ENCODE measurements at places on chromosomes 13 and 19. TPM values are rescaled to one million over a fixed set of nuclear protein-coding genes. Genes with fewer than 3 reads are reported as not detected.

The ZNF599 gene
- total RNA-seq = 5.3 TPM

The PEAK3 gene
- 0.66 TPM for total RNA-seq

The METTL21C gene
- total RNA-seq = not detected

The S1PR5 gene
- 1.0 TPM for total RNA-seq

The SLC27A1 gene
- total RNA-seq = 21.1 TPM

The HCN2 gene
- total RNA-seq = 0.26 TPM

The PSG6 gene
- total RNA-seq = not detected

The PEG3 gene
- total RNA-seq = 5.9 TPM

The PRTN3 gene
- 0.99 TPM for total RNA-seq

The CEACAM3 gene
- total RNA-seq = not detected

- H3K4me1 ChIP-seq = no peaks in the 10 kb centered on the region
- no peak overlapping the region for H3K27ac ChIP-seq
- H3K27me3 ChIP-seq = no peaks in the 10 kb centered on the region
- DNase-seq = no peak
- H3K36me3 ChIP-seq = no peaks in the 10 kb centered on the region
These were observed 10.5 kb downstream of the MEGF8 start for GRCh38 chr19:42335971-42336370.

DNA sequence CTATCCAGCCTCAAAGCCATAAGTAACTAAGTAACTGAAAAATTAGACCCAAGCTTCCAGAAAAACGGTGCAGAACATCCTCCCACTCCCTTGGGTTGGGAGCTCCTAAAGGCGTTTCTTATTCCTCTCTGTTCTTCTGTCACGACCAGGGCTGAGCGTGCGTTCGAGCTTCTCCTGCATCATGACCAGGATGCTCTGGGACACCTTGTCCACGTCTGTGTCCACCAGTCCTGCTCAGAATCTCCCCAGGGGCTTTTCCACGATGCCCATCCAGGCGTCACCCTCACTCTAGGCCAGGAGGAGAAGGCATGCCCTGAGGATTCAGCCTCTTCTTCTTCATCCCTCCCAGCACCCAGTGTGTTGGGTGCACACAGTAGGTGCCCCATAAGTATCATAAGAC is 37.8 kb upstream of the GAS6 start:
- peaks cover 9% of the 10 kb centered on the region for H3K4me1 ChIP-seq
- H3K27me3 ChIP-seq = no peaks in the 10 kb centered on the region
- H3K4me3 ChIP-seq = no peak overlapping the region

- no peaks in the 10 kb centered on the region for H3K27me3 ChIP-seq
- H3K27ac ChIP-seq = no peak overlapping the region
- no peak for DNase-seq
- H3K36me3 ChIP-seq = no peaks in the 10 kb centered on the region
- peaks cover 17% of the 10 kb centered on the region for H3K4me1 ChIP-seq
These were observed 150.6 kb downstream of the LHFPL6 start for GRCh38 chr13:39452417-39452816.

DNA sequence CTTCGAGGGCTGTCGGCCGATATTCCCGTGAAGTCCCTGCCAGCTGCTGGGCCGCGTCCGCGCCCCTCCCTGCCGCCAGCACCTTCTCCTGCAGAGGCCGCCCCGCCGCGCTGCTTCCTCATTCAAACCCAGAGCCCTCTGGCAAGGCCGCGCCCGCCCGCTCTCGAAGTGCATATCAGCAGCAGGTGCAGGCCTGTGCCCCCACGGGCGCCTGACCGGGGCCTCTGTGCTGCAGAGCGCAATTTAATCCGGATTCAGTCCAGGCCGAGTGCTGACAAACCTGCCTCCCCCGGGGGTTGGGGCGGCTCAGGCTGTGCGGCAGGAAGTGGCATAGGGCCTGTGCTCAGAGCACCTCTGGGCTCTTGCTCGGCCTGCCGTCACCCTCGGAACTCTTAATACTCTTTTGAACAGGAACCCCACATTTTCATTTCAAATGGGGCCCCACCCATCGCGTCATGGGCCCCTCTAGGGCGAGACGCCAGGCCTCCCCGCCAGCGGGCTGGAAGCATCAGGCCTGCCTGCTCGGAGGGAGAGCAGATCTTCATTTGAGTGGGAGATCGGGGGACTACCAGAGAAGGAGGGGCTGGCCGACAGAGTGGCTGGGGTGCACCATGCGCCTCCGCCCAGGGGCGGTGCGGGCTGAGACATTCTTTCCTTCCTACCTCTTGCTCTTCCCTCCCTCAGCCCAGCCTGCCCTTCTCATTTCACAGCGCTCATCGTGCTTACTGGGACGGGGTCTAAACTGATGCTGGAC is 125.7 kb downstream of the TNFRSF19 start:
- no peaks in the 10 kb centered on the region for H3K36me3 ChIP-seq
- H3K27me3 ChIP-seq = no peaks in the 10 kb centered on the region
- peaks cover 13% of the 10 kb centered on the region for H3K4me1 ChIP-seq
- H3K27ac ChIP-seq = no peak overlapping the region

GRCh38 chr13:59771272-59771671 is 392.5 kb downstream of the DIAPH3 start:
- H3K27me3 ChIP-seq = no peaks in the 10 kb centered on the region
- H3K27ac ChIP-seq = no peak overlapping the region

DNA sequence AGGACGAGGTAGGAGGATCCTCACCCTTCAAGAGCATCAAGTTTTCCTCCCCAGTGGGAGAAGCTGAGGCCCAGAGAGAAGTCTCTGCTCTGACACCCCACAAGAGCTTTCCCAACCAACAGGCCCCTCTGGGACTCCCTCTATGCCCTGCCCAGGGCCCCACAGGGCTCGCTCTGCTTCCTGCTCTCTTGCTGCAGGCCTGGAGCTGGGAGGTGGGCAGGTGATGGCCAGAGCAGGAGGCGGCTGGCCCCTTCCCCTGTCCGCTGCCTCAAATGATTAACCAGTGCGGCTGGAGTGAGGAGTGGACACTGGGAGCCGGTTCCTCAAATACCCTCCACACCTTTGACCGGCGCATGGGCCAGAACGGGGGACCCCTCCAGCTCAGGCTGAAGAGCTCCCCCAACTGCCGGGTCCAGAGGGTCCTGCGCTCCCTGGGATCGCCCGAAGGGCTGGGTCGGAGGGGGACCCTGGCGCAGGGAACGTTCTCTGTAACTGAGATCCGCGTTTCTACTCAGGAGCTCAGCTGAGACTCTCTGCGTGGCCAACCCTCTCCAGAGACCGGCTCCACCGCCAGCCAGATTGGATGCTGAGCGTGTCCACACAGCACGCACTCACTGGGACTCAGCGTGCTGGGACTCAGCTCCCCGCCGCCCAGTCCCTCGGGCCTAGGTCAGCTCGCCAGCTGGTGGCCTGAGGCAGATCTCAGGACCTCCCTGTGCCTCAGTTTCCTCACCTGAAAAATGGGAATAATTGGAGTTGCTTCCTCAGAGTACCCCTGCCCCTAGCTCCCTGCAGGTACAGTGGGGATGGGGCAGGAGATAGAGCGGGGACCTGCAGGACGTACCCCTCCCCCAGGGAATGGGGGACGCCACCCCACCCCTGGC is 6.7 kb upstream of the ONECUT3 start:
- DNase-seq = no peak
- no peak overlapping the region for H3K4me3 ChIP-seq
- H3K4me1 ChIP-seq = peaks cover 41% of the 10 kb centered on the region
- H3K27me3 ChIP-seq = peaks cover 63% of the 10 kb centered on the region
- no peaks in the 10 kb centered on the region for H3K36me3 ChIP-seq
- H3K27ac ChIP-seq = no peak overlapping the region

DNA sequence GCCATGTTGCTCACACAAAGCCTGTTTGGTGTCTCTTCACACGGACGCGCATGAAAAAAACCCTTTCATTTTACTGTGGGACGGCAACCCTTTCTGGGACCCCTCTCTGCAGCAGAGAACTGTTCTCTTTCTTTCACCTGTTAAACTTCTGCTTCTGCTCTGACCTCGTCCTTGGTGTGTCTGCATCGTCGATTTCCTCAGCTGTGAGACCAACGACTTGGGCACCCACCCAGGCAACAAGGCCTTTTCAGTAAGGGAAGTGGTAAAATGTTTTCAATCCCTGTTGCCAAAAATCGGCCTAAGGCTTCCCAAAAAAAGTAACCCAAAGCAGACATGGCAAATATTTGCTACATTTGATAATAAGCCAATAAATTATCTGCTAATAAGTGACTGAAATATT is 515.3 kb downstream of the IRS2 start:
- no peaks in the 10 kb centered on the region for H3K4me1 ChIP-seq
- DNase-seq = no peak
- no peaks in the 10 kb centered on the region for H3K36me3 ChIP-seq
- H3K4me3 ChIP-seq = no peak overlapping the region
- H3K27ac ChIP-seq = no peak overlapping the region
- no peaks in the 10 kb centered on the region for H3K27me3 ChIP-seq

DNA sequence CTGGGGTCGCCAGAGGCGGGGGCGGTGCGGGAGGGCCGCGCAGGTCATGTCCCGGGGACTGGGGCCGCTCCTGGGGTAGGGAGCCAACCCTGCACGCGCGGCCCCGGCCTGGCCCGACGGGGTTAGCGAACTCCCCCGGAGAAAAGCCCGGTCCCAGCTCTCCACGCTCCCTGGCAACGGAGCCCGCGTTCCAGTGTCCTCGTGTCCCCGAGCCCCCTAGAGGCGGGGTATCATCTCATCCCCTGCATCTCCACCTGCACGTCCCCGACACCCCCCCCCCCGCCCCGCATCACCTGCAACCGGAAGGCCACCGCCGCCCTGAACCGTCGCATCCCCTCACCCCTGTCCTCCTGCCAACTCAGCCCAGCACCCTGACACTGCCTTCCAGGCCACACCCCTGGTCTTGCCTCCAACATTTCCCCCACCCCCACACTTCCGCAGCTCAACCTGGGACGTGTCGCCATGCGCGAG is 2.7 kb downstream of the WDR88 start:
- DNase-seq = no peak
- H3K4me1 ChIP-seq = no peaks in the 10 kb centered on the region
- no peaks in the 10 kb centered on the region for H3K36me3 ChIP-seq
- no peak overlapping the region for H3K4me3 ChIP-seq

DNA sequence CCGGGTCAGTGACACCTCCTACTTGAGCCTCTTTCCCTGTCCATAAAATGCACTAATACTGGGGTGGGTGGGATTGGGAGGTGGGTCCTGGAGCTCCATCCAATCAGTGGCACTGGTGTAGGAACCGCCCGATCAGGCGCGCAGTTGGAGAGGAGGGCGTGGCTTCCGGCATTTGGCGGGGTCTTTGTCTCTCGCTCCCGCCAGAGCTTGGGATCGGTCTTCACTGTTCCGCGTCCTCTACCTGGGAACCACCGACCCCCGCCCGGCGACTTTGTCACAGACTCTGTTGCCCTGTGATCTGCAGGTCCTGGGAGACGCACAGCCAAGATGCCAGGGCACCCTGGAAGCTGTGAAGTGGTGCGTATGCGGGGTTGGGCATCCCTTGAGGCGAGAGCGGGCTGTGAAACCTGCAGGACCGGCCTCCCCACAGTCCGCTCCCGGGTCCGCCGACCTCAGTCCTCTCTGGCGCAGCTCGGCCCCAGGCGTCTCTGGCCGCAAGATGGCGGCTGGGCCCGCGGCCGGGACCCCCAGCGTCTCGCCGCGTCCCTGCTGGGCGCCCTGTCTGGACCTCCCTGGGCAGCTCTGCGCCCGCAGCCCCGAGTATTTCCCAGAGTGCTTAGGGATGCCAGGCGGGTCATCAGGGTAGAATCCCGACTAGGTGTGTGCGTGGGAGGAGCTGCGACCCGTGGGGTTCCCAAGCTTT is 41.6 kb upstream of the ZNF730 start:
- no peak overlapping the region for H3K27ac ChIP-seq
- no peaks in the 10 kb centered on the region for H3K36me3 ChIP-seq
- H3K27me3 ChIP-seq = no peaks in the 10 kb centered on the region
- DNase-seq = peak; percentile 46

DNA sequence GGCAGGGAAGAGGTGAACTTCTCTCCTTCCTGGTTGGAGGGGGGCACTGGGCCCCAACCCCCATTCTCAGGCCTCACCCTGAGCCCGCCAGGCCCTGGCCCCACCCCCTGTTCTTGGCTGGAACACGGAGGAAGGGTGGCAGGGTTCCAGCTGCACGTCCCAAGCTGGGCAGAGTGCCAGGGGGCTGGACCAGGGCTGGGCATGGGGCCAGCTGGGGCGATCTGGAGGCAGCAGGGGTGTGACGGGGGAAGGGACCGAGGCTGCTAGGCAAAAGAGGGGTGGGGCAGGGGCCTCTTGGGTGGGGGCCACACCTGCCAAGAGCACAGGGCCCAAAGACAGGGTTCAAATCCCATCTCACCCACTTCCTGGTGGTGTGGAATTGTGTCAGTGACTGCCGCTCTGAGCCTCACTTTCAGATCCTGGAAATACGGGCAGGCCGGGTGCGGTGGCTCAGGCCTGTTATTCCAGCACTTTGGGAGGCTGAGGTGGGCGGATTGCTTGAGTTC is 2.2 kb downstream of the HIF3A start:
- peak; percentile 97 for DNase-seq
- H3K4me3 ChIP-seq = no peak overlapping the region
- H3K36me3 ChIP-seq = no peaks in the 10 kb centered on the region

- no peaks in the 10 kb centered on the region for H3K4me1 ChIP-seq
- H3K27me3 ChIP-seq = no peaks in the 10 kb centered on the region
- DNase-seq = no peak
- H3K36me3 ChIP-seq = no peaks in the 10 kb centered on the region
- no peak overlapping the region for H3K27ac ChIP-seq
These were observed 113.9 kb downstream of the CRYL1 start for GRCh38 chr13:20411638-20412342.

DNA sequence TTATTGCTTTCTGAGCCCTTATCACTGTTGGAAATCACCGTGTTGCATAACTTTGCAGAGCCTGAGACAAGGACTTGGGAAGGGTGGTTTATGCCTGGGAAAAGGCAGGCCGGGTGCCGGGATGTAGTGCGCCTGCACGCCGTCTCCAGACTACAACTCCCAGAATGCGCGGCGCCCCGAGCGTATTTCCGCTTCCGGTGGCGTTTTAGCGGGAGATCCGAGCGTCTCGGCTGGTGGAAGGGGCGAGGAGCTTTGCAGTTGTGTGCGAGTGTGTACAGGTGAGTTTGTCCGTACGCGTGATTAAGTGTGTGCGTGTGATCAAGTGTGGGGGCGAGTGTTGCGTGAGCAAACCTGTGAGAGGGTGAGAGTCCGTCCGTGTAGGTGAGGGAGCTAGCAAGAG is 75.4 kb downstream of the PEG3 start:
- H3K27me3 ChIP-seq = no peaks in the 10 kb centered on the region
- no peak overlapping the region for H3K27ac ChIP-seq
- peak overlapping the region; percentile 11 for H3K4me3 ChIP-seq
- H3K36me3 ChIP-seq = no peaks in the 10 kb centered on the region
- peak; percentile 58 for DNase-seq
- peaks cover 8% of the 10 kb centered on the region for H3K4me1 ChIP-seq
